Activated CD4-positive, CD25-positive, alpha-beta regulatory T cell treated with anti-CD3 and anti-CD28 coated beads, Interleukin-2, amount 50 U/mL, for 16 hours (primary cell): ENCODE measurements at places on chromosomes 7 and 10.

DNA sequence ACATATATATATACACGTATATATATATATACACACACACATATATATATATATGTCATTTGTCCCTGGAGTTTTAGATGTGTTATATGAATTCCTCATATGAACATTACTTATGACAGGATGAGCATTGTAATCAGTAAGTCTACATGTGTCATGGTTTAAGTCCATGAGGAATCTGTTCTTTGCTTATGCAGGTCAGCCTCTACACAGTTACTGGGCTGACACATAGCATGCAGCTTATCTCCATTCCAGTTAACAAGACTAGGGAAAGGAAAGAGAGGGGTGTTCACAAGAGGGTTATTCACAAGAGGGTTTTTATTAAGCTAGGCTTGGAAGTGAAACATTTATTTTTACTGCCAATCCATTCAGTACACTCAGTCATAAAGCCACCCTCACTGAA is 226.7 kb downstream of the SNX13 start:
- no peak for DNase-seq

GRCh38 chr10:128729910-128730420 is 603.7 kb upstream of the MKI67 start:
- no peak for DNase-seq

DNA sequence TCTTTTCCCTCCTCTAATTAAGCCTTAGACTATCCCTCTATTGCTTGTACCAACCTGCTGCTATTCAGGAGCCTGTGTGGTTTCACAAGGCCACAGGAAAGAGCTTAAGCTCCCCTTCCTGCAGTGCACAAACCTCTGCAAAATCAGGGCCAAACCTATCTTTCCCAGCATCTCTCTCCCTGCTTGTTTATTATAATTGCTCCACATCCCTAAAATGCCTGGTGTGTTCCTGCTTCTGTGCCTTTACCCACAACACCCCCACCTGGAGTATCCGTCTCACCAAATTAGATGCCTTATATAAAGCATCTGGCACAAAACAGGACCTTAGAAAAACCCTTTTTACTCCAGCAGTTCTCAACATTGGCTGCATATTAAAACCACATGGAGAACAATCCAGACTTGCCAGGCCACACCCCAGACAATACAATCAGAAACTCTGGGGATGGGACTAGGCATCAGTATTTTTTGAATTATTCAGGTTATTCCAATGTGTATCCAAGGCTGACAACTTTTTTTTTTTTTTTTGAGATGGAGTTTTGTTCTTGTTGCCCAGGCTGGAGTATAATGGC is 16.7 kb downstream of the SEC31B start:
- DNase-seq = no peak

- DNase-seq = no peak
Measured at GRCh38 chr10:21757185-21757901, 223.3 kb downstream of the MLLT10 start.

DNA sequence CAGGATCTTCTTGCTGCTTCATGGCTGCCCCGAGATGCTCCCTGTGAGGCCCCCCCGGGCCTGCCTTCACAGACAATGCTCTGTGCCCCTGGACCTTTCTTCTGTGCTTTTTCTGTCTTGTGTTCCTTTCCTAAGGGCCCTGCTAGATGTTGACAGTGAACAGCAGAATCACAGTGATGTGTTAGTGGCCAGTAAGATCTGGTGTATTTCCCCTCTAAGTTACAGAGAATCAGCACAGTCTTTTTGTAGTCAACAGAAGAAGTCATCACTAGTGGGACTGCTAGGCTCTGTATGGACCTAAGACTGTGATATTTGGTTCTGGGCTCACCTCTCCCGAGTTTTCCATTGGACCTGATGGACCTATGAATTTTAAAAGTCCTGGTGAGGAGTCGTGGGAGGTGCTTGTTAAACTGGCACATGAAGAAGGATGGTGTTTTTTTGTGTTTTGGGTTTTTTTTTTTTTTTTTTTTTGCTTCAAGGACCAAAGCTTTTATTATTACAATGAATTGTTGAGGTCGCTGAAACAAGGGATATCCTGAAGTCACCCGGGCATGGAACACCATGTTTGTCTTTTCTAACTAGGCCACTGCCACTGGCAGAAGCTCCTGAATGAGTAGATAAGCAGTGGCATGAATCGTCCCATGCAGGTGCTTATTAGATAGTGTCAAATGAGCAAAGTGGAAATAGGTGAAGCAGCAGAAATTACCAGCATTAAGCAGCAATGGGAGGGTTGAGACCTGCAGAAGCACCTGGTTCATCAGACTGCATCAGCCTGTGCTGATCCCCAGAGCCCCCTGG is 194.8 kb downstream of the CELF2 start:
- DNase-seq = no peak

DNA sequence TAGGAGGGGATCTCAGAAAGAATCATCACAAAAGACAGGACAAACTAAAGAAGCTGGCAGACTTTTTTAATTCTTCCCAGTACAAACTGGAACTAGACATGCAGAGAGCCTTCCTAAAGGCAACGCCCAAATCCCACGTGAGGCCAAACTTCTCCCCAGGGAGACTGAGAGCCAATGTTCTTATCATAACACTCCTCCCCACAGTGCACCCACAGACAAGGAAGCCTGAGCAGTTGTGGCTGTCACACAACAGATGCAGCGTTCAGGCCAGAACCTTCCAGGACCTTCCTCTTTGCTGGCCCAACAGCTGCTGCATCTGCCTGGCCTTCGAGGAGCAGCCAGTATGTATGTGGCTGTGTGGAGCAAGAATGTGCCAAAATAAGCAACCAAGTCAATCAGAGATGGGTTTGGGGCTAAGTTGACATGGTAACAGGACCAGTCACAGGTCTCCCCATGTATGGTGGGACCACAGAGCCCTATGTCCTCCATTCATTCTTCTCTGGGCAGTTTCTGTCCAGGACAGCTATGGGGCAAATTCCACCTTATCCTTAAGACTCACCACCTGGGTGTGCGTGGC is 34.9 kb downstream of the SRPK2 start:
- DNase-seq = no peak

DNA sequence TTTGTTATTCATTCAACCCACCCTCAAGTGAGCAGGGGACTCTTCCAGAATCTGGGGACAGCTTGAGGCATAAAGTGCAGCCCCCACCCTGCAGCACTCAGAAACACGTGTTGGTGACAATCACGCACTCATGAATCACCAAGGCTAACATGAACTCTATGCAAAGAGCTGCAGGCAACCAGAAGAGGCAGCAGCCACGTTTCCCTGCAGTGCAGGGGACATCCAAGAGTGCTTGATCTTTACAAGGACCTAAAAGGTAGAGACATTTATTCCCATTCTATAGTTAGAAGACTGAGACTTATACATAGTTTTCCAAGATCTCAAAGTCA is 135.2 kb upstream of the GDF10 start:
- no peak for DNase-seq

DNA sequence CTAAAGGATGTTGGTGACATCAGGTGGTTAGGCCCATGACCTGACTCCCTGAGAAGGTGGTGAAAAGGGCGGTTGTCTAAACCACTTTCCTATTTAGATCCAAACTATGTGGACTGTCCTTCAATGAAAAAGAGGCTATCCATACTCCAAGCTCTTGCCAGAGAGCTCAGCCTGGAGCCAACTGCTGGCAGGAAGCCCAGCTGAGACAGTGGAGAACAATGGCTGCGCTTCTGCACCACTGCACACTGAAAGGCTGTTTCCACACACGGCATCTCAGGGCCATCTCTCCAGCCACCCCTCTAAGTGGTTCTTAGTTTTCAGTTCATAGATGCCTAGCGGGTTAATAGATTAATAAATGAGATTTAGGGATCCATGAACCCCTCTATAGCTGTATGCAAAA is 488.8 kb upstream of the ZMIZ1 start:
- no peak for DNase-seq

- no peak for DNase-seq
Measured at GRCh38 chr7:6167587-6168476, 104.6 kb downstream of the CYTH3 start.
